Stimulated activated CD8-positive, alpha-beta memory T cell treated with anti-CD3 and anti-CD28 coated beads, Interleukin-7, amount 100 ng/mL, for 1 hour (primary cell): ENCODE measurements at places on chromosomes 6 and 20.

DNA sequence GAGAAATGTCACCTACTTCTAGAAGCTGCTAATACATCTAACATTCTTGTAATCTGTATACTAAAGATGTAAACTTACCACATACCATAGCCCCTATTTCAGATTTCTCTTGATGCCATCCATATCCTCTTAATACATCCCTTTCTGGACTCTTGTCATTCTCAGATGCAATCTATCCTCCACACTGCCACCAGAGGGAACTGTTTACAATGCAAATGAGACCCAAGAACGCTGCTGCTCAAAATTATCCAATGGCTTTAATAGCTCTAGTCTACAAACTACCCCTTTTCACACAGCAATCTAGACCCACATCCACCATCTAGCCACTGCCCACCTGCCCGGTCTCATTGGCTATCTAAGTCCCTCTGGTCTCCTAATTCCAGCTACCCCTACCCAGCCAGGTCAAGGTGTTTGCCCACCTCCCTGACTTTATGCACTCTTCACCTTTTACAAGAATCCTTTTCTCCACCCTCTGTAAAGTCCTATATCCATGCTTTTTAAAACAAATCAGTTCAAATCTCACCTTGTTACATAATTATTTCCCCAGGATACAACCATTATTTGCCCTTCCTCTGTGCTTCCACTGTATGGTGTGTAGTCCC, 14.8 kb downstream of the FAXC start:
- no peak for DNase-seq

GRCh38 chr6:5083813-5084359, 1.3 kb upstream of the PPP1R3G start:
- DNase-seq: no peak

- DNase-seq: no peak
These were observed 216.8 kb upstream of the CITED2 start for GRCh38 chr6:139591075-139591865.

DNA sequence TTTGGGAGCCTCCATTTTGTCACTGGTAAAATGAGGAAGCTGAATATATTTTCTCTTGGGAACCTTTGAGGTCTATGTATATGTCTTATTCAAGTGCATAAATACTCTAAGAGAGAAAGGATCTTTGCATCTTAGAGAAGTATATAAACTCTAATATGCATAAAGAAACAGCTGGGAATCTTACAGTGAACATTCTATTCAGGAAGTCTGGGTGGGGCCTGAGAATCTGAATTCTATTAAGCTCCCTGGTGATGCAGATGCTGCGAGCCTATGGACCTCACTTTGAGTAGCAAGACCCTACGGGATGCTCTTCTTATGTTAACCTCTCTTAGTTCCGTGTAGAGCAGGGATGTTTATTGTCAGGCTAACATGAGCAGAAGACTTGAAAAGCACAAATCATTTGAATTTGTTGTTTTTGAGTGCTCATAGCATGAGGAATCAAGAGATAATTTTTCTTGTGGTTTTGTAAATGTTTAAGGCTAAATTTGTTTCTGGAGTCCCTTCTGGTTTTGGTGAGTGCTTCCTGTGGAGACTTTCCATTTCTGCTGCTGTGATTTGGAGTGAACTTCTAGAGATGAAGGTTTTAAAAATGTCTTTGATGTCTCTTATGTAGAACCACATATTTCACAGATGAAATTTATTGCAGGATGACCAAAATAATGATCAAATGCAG, 281.2 kb upstream of the JAG1 start:
- no peak for DNase-seq

DNA sequence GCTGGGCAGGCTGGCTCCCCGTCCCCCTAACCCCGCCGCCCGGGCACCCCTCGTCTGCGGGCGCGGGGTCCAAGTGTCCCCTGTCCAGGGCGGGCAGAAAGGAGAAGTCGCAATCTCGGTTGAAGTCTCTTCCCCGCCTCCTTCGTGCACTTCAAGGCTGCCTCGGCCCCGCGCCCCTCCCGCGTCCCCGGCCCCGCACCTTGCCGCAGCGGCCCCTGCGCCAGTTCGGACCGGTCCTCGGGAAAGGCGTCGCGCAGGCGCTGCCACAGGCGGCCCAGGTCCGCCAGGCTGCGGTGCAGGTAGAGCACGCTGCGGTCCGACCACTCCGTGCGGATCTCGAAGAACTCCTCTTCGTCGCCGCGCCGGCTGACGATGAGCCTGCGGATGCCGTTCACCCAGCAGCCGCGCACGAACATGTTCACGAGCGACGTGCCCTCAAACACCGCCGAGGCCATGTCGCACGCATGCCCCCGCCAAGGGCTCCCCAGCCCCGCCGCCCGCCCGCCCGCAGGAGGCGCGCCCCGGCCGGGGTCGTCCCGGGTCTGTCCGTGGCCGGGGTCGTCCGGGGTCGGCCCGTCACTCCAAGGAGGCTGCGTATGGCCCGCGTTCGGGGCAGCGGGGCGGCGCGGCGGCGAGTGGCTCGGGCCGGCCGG, at the start of gene PXDC1:
Gene PXDC1, minus strand, starts transcription at position 637 of the 653 bp plus-strand sequence. Its CDS starts 182 bp downstream, at position 455.
- no peak for DNase-seq

DNA sequence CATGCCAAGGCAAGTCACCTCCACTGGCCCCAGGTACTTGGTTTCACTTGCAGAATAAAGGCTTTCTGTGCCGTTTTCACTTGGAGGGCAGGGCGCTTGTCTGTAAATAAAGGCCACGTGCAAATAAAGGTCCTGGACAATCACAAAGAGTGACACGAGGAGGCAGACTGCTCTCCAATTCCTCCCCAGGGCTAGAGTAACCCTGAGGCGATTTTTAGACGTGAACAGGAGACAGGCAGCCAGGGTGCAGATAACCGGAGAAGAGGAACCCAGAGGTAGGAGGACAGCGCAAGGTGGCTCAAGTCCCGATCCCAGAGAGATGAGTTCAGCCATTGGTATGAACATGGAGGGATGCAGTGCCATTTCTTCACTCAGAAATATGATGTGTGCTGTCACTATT, 327.4 kb downstream of the KIF16B start:
- no peak for DNase-seq

DNA sequence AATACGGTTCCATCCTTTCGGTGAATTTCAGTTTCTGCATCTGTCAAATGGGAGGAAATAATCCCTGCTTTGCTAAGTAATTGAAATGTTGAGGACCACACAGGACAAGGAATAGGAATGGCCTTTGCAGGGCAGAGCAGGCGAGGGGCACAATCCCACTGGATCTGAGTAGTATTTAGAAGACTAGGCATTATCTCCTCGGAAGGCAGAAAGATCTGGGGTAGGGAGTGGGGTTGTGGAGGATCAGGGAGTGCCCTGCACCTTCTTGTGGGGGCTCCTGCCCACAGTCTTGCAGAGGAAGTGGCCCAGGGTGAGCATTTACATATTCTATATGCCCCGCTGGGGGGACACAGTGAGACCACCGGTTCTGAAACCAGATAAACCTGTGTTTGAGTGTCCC, 87.1 kb upstream of the SIRPA start:
- no peak for DNase-seq

DNA sequence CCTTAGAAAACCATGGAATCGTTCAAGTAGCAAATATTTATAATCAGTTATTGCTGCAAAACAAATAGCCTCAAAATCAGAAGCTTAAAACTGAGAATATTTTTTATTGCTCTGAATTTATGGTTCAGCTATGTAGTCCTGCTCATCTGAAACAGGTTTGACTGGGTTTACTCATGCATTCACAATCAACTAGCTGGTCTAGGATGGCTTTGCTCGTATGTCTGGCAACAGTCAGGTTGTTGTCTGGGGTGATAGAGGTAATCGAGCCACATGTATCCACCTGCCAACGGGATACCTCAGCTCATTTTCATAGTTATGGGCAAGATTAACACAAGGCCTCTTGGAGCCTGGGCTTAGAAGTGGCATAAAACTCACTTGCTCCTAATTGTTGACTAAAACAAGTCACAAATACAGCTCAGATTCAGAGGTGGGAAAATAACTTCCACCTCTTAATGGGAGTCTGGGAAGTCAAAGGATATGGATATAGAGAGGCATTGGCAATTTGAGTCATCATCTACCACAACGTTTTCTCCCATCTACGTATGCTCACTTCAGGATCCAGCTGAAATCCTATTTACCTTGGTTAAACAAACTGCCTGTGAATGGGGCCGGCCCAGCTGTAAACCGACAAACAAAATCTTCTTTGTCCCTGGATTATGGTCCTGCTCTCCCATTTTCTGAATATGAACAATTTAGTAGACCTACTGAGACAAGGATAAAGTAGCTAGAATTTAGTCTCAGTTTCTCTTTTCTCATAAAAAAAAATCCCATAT, 54.5 kb upstream of the TENT5A start:
- no peak for DNase-seq

- no peak for DNase-seq
These were observed 90.1 kb upstream of the FKBP1C start for GRCh38 chr6:63121166-63121565.

DNA sequence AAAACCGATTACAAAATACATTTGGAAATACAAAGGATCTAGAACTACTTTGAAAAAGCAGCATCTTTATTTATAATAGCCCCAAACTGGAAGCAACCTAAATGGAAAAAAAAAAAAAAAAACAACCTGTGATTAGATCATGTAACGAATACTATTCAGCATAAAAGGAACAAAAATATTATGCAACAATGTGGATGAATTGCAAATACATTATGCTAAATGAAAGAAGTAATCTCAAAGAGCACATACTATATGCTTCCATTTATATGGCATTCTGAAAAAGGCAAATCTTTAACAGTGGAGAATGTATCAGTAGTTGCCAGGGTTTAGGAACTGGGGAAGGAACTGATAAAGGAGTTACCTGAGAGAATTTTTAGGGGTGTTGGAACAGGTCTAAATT, 28.9 kb downstream of the IRAK1BP1 start:
- DNase-seq: no peak

- DNase-seq: no peak
These were observed 101.5 kb downstream of the RNF144B start for GRCh38 chr6:18488526-18489270.

- DNase-seq: no peak
These were observed 77.0 kb downstream of the RNF144B start for GRCh38 chr6:18464176-18464575.

- no peak for DNase-seq
These were observed 118.8 kb downstream of the CDKAL1 start for GRCh38 chr6:20653085-20653479.

- DNase-seq: no peak
These were observed 14.0 kb downstream of the CASS4 start for GRCh38 chr20:56426026-56426425.

GRCh38 chr6:16102208-16102607, 26.7 kb upstream of the MYLIP start:
- no peak for DNase-seq

DNA sequence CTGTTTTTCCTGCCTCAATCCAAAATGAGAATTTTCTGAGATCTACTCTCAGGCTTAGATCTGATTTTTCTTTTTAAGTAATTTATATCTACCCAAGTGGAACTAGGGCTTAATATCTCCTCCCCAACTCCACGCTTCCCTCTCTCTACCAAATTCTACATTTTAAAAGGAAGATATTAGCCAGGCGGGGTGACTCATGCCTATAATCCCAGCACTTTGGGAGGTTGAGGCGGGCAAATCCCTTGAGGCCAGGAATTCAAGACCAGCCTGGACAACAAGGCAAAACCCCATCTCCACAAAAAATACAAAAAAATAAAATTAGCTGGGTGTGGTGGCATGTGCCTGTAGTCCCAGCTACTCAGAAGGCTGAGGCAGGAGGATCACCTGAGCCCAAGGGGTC, 61.0 kb downstream of the MTFR2 start:
- DNase-seq: no peak

- no peak for DNase-seq
These were observed 26.4 kb upstream of the BMP5 start for GRCh38 chr6:55901765-55902270.

GRCh38 chr20:47809161-47809960, 24.1 kb upstream of the SULF2 start:
- DNase-seq: no peak

DNA sequence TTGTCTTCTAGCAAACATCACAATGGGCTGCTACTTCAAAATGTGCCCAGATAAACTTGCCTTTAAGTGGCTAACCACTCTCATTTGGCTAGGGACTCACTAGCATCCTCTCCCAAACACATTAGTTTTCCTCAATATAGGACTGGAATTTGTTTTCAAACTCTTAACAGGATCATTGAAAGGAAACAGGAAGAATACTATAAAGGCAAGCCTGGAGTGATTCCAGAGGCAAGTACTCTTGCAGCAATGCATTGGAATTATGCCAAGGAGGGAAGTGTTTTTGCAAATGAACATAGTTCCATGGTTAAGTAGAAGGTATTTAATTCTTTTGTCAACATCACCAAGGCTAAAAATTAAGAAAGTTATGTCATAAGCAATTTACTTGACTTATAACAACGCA, 12.2 kb downstream of the EPHA7 start:
- DNase-seq: no peak

- no peak for DNase-seq
These were observed 17.3 kb downstream of the FOXA2 start for GRCh38 chr20:22566876-22567658.

DNA sequence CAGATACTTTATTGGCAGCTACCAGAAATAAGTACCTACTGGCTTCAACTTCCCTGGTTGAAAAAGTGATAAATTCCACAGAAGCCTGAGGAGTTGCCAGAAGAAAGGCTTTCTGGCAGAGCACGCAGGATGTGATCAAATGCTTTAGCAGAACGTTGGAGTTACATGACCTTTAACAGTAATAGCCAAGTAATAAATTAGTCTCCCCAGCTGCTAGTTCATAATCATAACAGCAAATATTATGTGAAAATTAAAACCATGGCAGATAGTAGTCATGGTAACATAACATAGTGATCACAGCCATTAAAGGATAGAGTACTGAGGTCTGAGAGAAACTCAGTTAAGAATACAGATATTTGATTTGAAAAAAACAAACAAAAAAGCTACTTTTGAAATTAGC, 567.7 kb downstream of the ADGRB3 start:
- DNase-seq: no peak

GRCh38 chr6:116327803-116328527, 42.8 kb upstream of the DSE start:
- no peak for DNase-seq

DNA sequence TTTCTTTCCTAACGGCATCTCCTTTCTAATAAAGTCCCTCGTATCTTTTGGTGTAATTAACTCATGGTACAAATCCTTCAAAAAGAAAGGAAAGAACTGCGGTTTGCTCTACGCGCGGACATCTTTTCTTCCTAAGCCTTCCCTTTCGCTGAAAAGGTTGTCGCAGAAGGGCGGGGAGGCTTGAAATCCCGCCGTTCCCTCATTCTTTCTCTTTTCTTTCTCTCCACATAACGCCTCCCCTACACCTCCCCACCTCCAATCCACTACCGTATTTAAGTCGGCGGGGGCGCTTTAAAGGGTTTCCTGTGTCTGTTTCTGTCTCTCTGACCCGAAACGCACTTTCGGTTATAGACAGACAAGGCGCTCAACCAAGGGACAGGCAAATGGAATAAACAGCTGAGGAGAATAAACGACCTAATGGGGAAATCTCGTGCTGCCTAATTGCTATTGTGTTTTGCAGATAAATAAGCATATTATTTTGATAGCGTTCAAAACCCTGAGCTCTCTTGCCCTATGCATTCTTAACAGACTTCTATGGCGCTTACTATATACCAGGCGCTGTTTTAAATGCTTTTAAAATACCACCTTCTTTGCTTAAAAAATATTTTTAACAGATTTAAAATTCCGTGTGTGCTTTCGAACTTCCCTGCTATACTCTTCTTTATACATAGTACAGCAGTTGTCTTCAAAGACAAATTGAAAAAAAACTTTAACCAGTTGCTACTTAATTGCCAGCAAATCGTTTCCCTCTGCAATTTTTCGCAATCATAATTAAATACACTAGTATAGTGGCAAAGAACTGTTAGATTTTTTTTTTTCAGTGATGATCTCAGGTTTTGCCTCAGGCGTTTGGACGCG, 2.5 kb upstream of the HEY2 start:
- DNase-seq: peak; percentile 48

GRCh38 chr6:127924440-127924839, 23.6 kb upstream of the THEMIS start:
- DNase-seq: no peak
